Stimulated activated CD4-positive, alpha-beta T cell treated with anti-CD3 and anti-CD28 coated beads, Interleukin-1b, Interleukin-23, amount 100 ng/mL, for 4 hours (primary cell): ENCODE measurements at places on chromosomes 13 and 19.

GRCh38 chr13:41361491-41361890 is 50.4 kb downstream of the NAA16 start:
- DNase-seq, result no peak

- no peak for DNase-seq
Measured at GRCh38 chr19:14265290-14266036, 59.5 kb upstream of the ADGRL1 start.

GRCh38 chr13:96817336-96817941 is 176.8 kb downstream of the OXGR1 start:
- no peak for DNase-seq

DNA sequence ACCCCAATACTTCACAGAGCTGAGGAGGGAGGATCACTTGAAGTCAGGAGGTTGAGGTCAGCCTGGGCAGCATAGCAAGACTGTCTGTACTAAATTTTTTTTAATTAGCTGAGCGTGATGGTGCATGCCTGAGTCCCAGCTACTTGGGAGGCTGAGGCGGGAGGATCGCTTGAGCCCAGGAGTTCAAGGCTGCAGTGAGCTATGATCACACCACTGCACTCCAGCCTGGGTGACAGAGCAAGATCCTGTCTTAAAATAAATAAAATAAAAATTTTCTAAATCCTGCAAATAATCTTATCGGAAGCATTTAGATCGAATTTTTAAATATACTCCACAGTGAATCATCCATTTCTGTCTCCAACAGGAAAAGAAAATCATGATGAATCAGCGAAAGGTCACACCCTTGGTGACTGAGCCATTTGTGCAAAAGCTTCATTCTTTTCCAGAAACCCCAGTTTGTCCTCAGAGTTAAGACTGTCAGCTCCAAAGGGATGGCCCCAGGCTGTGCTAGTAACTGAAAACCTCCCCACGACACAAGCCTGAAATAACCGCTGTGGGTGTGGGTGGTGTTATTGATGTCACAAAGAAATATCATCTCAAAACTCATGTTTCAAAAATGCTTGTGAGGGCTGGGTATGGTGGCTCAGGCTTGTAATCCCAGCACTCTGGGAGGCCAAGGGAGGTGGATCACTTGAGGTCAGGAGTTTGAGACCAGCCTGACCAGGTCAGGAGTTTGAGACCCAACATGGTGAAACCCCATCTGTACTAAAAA is 167.6 kb downstream of the PTPRS start:
- DNase-seq, result no peak

- DNase-seq, result no peak
Measured at GRCh38 chr19:50896591-50897190, 14.5 kb downstream of the KLK4 start.

- peak; percentile 67 for DNase-seq
Measured at GRCh38 chr19:35114353-35115176, 1.1 kb upstream of the FXYD3 start.

DNA sequence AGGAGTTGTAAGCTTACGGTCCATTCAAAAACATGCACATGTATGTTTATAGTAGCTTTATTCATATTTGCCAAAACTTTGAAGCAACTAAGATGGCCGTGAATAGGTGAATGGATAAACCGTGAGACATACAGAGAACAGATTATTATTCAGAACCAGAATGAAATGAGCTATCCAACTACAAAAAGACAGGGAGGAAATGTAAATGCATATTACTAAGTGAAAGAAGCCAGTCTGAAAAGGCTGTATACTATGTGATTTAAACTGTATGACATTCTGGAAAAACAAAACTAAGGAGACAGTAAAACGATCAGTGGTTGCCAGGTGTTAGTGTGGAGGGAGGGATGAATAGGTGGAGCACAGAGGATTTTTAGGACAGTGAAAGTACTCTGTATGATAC is 19.9 kb downstream of the NDFIP2 start:
- no peak for DNase-seq

GRCh38 chr19:31772915-31773314 is 423.7 kb upstream of the TSHZ3 start:
- no peak for DNase-seq

- DNase-seq, result no peak
Measured at GRCh38 chr19:5124111-5124855, 155.4 kb downstream of the KDM4B start.

DNA sequence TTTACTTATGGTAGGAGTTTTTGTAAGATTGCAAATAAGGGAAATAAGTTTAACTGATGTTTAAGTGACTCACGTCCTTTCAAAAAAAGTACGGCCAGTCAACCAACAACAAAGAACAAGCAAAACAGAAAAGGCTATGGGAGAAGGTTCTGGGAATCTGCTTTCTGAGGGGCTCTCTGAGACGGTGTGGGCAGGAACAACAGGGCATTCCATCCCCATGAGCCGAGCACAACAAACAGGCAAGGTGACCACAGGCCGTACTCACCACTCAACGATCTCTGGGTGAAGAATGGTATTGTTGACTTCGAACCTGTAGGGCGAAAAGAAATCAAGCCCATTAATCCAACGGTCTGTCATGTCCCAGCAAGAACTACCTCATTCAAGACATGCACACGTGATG is 43.8 kb downstream of the PEPD start:
- no peak for DNase-seq

DNA sequence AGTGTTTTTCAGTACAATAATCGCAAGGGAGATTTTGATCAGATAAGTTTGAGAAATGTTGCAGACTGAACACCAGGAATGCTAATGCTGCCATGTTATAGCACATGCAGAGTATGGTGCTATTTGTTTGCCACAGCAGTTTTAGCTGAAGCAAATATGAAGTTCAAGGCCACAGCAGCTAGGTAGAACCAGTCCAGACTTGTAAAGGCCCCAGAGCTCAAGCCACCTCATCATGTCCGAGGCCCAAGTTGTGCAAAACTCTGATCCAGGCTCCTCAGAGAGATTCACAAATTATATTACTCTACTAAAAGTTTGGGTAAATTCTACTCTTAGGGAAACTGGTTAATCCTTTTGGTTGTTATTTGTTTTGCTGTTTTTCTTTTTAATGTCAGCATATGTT is 2702.6 kb downstream of the PCDH9 start:
- no peak for DNase-seq

GRCh38 chr13:86409466-86410241 is 610.4 kb upstream of the SLITRK6 start:
- DNase-seq, result no peak

DNA sequence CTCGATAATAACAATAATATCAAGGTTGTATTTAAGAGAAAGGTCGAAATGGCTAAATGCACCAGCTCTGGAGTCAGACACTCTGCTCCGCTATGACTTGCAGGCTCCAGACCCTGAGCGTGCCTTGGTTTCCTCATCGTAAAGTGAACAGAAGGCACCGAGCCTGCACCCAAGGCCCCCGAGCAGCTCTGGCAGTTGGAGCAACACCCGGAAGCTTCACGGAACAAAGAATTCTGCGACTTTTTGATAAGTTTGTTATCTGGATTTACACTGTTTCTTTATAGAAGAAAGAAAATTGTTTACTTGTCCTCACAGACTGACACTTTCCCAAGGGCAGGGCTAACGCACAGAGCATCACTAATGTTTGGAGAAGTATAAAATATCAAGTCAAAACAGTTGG is 4.4 kb downstream of the GRTP1 start:
- no peak for DNase-seq

- no peak for DNase-seq
Measured at GRCh38 chr19:5126498-5127223, 157.7 kb downstream of the KDM4B start.

GRCh38 chr13:62635161-62635560 is 1219.5 kb upstream of the PCDH20 start:
- DNase-seq, result no peak

DNA sequence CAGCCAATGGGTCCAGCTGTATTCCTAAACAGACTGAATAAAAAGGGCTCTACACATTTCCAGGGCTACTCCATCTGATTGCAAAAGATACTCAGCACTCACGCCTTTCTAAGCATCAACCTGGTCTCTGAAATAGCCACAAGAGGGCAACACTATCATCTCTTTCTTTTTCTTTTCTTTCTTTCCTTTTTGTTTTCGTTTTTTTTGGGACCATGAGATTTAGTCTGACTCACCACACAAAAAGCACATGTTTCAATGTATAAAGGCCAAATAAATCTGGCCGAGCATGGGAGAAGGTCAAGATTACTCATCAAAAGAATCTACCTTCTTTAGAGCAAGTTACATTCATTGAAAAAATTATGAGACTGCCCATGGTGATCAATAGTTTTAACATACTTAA is 805.6 kb upstream of the ARGLU1 start:
- no peak for DNase-seq

GRCh38 chr19:29770648-29771047 is 41.1 kb upstream of the CCNE1 start:
- DNase-seq, result no peak

GRCh38 chr13:79936368-79937136 is 404.4 kb downstream of the SPRY2 start:
- DNase-seq, result no peak

DNA sequence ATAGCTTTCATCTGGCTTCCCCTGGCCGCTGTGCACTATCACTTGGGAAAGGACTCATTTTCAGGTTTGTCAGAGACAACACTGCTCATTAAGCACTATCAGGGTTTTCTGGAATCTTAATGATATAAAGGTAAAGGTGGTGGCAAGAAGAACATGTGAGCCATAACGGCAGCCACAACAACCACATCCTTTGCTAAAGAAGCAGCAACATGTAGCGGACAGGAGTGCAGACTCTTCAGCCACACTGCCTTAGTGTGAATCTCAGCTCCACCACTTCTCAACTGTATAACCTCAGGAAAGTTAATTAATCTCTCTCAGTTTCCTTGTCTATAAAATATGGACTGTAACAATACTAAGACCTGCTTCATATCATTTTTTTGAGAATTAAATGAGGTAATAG is 24.1 kb upstream of the MIR17HG start:
- DNase-seq, result no peak
